Erythroblast (primary cell): ENCODE measurements at places on chromosomes 5 and 9.

DNA sequence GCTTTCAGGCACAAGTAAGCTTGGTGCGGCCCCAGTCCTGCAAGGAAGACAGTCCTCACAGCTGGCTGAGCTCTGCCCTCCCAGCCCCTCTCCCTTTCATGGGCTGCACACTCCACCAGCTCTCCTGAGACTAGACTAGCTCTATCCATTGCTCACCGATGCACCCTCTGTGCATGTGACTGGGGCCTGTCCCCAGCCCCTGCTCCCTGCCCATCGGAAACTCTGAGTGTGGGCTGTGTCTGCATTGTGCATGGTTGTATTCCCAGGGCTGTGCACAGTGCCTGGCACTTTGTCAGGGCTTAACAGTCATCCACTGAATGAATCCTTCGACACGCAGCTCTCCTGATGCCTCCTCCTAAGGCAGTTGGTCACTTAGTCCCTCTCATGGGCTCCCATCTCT, 92.2 kb downstream of the PPARGC1B start:
- no peak for DNase-seq

- DNase-seq = no peak
Measured at GRCh38 chr9:87059772-87060171, 112.5 kb upstream of the GAS1 start.

DNA sequence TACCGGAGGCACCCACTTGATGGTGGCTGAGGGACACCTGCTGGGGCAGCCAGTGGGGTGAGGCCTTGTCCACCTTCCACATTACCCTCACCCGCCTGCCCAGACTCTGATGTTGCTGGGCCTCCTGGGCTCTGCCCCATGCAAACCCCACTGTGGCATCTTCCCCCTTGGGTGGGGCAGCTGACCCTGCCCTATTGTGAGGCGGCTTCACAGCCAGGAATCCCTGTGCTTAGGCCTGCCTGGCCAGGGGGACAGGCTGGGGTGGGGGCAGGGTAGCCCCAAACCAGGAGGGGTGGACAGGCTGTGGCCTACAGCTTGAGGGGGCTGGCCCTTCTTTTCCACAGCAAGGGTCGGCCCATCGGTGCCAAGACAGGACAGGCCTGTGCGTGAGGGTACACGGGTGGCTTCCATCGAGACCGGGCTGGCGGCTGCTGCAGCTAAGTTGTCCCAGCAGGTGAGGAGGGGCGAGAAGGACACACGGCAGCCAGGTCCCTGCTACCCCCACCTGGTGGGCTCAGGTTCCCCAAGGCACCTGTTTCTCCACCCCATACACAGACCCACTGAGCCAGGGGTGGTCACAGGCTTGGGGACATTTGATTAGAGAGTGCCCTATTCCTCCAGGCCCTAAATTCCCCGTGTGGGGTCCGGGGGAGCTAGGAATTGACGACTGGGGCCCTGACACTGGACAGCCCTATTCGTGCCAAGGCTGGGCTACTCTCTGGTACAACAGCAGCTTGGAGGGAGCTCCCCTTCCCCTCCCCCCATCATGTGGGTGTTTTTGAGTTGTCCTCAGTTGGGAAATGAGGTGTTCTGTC, 99.2 kb downstream of the PHF2 start:
- no peak for DNase-seq

DNA sequence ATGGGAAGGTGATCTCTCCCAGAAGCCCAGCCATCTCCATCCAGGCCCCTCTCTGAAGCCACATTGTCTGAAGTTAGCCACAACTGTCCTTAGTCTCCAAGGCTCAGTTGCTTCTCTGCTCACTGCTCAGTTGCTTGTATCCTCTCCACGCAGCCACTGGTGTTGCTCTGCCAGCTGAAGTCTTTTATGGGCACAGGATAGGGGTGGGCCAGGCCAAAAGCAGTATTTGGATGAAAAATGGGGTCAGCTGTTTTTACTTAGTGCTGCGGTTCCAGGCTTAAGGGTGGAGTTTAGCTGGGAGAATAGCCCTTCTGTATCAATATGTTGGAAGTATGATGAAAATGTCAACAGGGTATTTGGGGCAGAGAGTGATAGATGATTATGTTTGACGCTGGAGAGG, 168.8 kb upstream of the PPP1R2B start:
- DNase-seq = no peak

DNA sequence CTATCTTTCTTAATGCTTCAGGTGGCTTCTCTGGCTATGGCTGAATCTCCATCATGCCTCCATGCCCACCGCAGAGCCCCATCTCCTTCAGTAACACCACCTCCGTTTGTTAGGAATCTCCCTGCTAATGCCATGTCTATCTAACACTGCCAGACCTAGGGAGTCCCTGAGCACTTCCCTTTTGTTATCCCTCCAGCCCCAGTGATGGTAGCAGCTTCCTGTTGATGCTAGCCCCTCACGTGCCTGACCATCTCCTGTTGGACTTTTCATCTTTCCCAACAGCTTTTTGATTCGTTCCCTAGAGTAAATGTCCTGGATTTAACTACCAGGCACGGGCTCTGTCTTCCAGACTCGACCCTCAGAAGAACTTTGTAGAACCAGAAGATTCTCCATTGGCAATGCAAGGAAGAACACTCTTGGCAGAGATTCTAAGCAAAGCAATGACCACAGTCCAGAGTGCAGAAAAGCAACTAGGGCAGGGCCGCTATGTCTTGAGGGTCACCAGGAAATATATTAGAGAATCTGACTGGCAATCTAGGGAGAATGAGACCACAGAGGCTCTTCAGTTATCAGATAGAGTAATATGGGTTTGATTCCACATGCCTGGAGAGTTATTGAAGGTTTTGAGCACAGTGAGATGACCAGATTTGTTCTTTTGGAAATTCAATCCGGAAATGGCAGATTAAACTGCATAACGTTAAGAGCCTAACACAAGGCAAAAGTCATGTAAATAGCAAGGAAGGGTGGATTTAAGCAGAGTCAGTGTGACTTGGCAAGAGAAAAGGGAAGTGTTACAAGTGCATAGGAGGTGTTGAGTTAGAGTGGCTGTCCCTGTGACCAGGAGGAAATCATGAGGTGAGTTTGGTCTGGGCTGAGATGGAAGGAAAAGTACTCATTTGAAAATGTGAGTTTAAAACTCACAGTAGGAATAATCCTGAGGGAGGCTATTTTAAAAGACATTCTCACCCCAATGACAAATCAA, 555.2 kb downstream of the ACTL7B start:
- peak; percentile 34 for DNase-seq

DNA sequence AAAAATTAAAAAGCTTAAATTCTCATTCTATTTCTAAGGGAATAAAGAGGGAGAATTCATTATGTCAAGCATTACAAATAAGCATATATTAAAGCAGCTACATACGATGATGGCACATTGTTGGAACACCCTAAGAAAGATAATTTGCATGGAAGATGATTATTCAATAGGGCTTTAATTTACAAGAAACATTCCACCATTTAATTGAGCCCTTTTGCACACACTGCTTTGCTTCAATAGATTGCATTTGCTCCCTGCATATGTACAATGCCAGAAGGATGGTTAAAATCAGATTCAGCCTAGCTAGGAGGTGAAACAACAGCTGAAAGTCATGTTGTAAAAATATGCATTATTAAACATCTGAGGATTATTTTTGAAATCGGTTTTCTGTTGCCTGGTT, 21.8 kb downstream of the KIAA1958 start:
- no peak for DNase-seq

DNA sequence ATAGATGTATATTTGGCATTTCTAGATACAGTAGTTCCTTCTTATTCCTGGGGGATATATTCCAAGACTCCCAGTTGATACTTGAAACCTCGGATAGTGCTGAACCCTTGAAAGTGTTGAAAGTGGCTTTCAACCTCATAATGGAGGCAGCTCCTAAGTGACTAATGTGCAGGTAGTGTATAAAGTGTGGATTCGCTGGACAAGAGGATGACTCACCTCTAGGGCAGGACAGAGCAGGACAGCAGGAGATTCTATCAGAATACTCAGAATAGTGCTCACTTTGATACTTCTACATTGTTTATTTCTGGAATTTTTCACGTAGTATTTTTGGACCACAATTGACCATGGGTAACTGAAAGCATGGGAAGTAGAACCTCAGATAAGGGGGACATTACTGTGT, 1138.9 kb upstream of the WWC1 start:
- no peak for DNase-seq

GRCh38 chr9:134777153-134777552, 103.5 kb upstream of the FCN2 start:
- DNase-seq = no peak

- DNase-seq = no peak
Measured at GRCh38 chr9:131323629-131324028, 34.1 kb downstream of the PLPP7 start.

DNA sequence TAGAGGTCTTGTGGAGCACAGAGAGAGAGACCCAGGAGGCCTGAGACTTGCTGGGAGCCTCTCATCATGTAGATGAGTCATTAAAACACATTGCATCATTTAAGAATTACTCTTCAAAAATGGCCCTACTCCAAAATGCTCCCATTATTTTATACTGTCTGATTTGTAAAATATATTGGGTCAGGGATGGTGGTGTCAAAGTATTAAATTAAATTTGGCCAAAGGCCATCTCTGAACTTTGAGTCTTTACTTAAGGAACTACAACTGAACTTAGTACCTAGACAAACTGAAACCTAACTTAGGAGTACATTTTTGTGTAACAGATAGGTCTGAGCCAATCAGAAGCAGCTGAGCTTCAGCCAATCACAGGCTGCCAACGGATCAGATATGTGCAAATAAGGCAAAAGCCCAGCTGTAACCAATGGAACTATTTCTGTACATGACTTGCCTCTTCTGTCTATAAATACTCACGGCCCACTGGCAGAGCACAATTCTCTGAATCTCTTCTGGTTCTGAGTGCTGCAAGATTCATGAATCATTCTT, 657.2 kb downstream of the TLE1 start:
- no peak for DNase-seq

DNA sequence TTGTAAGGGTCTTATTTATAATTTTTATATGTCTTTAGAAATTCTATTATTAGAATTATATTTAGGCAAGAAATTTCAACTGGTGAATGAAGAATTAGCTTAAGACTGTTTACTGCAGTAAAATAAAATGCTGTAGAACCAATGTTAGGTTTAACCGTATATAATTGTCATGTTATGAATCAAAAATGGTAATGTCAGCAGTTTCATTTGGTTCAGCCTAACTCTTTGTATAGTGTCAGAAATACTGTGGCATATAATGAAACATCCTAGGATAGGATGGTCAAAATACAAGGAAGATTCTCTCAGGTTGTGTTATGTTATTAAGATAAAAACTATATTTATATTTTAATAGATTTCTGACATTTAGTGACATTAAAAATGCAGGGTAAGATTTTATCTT, 64.4 kb upstream of the EIF4EBP3 start:
- DNase-seq = no peak

- no peak for DNase-seq
Measured at GRCh38 chr5:109939116-109939682, 249.5 kb downstream of the MAN2A1 start.

DNA sequence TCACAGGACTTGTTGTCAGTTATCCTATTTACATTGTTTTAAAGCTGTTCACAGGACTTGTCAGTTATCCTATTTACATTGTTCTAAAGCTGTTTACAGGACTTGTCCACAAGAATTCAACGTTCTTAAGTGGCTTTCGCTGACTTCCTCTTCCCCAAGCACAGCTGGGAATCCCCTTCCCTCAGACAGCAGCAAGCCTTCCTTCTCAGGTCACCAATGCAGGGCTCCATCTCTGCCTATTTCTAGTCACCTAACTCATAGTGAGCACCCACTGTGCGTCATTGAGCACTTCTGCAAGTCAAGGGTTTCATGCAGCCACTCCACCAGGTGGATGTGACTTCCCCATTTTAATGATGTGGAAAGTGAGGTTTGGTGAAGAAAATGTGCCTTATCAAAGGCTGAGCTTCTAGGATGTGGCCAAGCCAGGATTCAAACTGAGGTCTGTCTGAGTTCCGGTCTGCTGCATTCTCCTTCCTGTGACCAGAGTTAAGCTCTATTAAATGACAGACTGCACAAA, 109.8 kb upstream of the ZNF462 start:
- no peak for DNase-seq

DNA sequence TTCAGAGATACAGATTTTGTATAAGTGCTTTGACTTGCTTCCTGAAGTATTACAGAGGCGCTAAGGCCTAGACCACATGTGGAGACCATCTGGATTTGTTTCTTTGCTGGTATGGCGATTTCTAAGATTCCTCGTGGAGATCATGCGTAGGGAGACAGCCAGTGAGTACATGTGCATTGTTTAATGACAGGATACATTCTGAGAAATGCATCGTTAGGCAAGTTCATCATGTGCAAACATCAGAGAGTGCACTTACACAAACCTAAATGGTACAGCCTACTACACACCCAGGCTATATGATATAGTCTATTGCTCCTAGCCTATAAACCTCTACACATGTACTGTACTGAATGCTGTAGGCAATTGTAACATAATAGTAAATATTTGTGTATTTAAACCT, 16.5 kb upstream of the CEP120 start:
- no peak for DNase-seq

DNA sequence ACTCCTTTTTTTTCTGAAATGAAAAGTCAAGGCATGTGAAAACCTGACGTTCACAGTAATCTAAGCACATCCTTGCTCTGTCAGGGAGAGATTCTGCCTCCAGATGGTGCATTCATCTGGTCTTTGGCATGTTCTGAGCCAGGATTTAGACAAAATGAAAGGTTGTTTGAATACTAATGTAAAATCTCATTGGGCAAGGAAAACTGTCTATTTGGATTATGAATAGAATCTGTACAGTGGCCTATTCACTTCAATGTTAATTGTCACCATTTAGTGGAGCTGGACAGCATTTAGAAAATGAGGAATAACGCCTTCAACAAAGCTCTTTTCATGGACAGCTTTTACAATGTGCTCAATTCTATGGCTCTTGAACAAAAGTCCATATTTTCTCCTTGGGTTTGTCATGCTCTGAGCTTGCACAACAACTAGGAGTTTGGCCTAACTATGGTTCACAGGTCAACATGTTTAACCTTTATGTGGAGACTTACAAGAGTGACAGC, 28.9 kb downstream of the ARHGEF28 start:
- no peak for DNase-seq

DNA sequence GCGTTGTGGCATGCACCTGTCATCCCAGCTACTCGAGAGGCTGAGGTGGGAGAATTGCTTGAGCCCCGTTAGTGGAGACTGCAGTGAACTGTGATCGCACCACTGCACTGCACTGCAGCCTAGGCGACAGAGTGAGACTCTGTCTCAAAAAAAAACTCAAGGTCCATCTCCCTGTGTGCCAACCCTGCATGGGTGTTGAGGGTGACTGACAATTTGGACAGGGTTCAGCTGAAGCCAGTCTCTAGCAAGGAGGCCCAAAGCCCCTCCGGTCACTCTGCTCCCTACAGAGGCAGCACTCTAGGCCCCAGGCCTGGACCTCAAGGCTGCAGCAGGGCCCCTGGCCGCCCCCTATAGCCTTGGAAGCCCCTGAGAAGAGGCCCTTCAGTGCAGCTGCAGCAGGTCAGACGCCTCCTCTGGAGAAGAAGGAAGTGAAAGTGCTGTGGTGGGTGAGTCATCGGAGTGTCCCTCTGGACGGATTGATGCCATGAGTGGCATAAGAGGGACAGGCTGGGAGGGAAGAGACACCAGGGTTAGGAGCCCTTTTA, 39.2 kb upstream of the NEK6 start:
- DNase-seq = no peak
